Pulmonary artery endothelial cell (primary cell): ENCODE measurements at places on chromosomes 6 and 20. TPM values are rescaled to one million over a fixed set of nuclear protein-coding genes. Genes with fewer than 3 reads are reported as not detected.

DNA sequence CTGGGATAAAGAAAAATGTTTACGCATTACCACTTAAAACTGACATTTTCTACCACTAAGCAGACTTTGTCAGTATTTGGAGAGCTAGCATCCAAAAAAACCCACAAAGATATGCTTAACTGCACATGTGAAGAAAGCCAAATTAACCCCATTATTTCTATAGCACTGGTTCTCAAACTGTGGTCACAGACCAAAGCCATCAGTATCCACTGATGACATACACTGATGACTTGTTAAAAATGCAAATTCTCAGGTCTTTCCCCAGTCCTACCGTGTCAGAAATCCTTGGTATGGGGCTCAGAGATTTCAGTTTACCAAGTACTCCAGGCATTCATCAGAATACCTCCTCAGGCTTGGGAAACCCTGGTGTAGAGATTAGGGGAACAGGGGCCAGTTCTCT is 230.2 kb downstream of the PTPRK start:
- no peak for DNase-seq

The FAM162B gene
- 0.07 and 0.35 TPM in 2 replicates for total RNA-seq

GRCh38 chr6:132168961-132169360 is 217.8 kb upstream of the CCN2 start:
- DNase-seq, result no peak

GRCh38 chr6:89023591-89024441 is 56.7 kb upstream of the PNRC1 start:
- DNase-seq, result no peak

GRCh38 chr6:151325075-151326050 is 66.0 kb downstream of the ZBTB2 start:
- peak; percentile 71 for DNase-seq

DNA sequence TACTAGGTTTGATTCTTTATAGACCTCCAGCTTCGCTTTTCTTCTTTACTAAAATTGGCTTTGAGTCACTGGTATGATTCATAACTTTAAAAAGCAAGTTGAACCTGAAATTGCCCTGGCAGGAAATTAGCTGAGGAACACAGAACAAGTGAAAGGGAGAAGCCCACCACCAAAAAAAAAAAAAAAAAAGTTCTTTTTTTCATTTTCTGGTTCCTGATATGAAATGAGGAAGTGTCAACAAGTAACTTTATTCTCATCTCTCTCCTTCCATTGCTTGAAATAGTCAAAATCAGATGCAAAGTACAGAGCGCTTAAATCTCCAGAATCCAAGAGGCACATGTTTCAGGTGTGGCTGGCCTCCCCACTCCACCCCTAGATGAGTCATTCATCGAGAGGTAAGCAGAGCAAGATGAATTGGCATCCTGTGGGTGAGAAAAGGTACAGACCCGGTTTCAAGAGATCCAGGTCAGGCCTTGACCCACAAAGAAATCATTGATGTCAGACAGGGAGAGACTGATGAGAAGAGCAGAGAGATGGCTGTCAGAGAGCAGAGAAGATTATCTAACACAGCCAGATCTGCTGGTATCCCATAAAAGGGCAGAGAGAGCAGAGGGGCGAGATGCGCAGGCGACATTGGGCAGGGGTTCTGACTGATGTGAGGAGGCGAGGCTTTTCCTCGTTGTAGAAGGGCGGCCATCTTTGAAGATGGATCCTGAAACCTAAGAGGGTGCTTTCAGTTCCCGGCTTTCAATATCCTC is 54.8 kb upstream of the MBOAT1 start:
- DNase-seq, result no peak

DNA sequence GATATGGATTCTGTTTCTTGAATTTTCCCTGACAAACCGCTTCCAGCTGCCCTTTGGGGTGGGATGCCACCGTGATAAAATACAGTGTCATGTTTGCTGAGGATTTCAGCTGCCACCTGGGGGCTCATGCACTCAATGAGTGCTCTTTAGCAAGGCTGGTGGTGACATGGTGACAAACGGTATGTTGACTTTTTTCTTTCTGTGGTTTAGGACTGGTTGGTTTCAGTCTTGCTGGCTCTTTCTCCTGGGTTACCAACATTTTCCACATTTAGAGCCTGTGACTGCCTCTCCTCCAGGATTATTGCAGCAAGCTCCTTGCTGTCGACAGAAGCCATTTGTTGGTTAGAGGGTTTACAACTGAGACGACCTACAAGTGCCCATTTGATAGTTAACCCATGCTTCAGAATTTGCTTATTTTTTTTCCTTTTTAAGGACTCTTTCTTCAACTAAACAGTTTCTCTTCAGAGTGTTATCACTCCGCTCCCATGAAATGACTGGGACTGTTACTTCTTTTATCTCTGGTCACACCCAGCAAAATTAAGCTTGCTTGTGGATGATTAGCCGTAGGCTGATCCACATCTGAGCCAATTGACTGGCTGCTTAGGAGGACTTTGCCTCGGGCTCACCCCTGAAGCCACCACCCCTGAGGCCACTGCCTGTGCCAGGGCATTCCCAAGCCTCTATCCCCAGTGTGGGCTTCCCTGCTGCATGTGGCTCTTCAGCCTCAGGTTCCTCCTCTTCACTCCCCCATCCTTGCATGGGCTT is 48.4 kb upstream of the CDYL start:
- DNase-seq, result no peak

GRCh38 chr6:157646012-157646411 is 177.0 kb upstream of the SNX9 start:
- DNase-seq, result no peak

GRCh38 chr20:24987873-24988835 is 4.4 kb downstream of the APMAP start:
- DNase-seq, result no peak

DNA sequence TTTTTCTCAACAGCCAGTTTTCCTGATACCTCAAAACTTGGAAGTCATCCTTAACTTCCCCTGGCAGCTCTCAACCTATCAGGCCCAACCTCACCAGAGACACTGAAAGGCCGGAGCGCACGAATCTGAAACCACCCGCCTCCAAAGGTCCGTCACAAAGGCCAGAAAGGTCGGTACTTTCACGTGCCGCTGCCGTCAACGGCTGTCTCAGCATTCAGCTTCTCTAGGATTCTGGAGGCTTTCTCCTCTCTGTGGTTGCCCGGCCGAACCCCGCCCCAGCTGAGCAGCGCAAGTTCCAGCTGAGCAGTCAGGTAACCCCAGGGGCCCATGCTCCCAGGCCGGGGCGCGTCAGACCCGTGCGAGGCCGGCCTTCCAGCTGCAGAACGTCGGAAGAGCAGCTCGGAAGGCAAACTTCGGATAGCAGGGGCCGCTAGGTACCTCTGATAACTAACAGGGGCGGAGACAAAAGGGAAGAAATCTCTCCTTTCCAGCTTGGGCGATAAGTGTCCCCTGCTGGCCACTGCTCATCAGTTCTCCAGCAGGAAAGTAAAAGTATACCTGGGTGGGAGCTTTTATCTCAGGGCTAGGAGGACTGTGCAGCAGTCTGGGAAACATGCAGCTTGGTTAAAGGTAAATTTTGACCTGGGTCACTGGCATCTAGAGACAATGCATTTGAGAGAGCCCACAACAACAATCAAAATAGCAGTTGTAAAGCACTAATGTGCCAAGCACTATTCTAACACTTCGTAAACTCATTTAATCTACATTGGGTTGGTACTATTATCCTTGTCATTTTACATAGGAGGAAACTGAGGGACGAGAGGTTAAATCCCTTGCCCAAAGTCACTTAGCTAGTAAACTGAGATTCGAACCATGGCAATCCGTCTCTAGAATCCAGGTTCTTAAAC is 16.1 kb downstream of the ZSCAN12 start:
- peak; percentile 75 for DNase-seq

The ZNF165 gene
- total RNA-seq, result 0.33 and 0.35 TPM in 2 replicates

DNA sequence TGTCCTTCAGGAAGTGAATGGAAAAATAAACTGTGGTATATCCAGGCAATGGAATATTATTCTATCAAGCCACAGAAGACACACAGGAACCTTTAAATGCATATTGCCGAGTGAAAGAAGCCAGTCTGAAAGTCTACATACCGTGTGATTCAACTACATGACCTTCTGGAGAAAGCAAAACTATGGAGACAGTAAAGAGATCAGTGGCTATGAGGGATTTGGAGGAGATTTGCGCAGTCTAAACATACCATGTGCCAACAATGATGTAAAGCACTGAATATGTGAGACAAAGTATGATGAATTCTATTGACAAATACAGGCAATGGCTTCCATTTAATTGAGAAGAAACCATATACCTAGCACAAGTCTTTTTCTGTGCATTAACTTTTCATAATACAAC is 518.3 kb upstream of the ZNF337 start:
- DNase-seq, result no peak
